Dorsolateral prefrontal cortex (tissue), 122 donors: ENCODE measurements at places on chromosomes 6 and 20. TPM values are rescaled to one million over a fixed set of nuclear protein-coding genes. Genes with fewer than 3 reads are reported as not detected.

DNA sequence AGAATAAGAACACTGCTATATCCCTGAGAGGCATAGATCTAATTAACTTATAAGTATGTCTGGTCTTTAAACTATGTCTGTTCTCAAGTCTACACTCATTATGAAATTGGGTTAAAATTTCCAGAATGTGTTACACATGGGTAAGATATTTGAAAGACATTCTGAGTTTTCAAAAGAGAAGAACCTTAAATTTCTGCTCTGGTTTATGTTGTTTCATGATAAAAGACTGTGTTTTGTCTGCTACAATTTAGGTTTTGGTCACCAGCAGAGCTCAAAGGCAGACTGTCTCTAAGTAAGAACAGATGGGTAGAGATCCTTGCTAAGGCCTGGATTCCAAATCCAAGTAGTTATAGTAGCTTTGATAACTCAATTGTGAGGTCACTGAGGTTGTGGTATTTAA is 6.0 kb downstream of the STMND1 start:
- no peak for DNase-seq

DNA sequence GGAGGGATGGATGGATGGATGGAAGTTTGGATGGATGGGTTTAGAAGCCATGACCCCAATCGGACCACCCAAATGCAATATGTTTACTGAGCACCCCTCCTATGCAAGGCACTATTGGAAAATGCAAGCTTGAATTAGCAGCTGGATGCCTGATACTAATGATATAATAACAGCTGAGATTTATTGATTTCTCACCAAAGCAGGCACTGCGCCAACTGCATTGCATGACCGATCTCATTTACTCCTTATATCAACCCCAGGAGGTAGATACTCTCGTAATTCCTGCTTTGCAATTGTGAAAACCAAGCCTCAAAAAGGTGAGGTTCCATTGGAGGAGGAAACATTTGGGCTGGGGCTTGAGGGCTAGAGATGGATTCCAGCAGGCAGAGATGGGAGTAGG is 89.7 kb downstream of the KCNB1 start:
- DNase-seq = no peak

GINM1 gene
- 42.8 TPM for total RNA-seq

DNA sequence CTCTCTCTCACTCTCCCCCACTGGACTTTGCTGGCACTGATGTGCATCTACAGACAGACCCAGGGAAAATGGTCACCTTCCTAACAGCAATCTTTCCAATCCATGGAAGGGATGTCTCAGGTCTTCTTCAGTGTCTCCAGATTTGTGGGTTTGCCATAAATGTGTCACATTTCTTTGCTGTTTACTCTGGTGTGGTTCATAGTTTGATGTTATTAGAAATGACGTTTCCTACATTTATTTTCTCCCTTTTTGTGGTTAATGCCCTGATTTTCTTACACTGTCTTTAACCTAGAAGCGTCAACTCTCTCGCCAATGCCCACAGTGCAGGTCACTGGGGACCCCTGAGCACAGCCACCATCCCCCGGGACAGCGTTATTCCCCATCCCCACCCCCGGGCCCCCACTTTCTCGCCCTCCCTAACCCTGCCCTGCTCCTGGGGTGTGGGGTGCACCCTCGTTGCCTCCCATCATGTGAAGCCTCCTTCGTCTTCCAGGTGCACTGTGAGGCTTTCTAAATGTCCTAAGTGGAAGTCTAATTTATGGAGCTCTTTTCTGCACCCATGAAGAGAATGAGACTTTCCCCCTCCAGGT is 86.5 kb downstream of the YTHDF1 start:
- DNase-seq = no peak

DNA sequence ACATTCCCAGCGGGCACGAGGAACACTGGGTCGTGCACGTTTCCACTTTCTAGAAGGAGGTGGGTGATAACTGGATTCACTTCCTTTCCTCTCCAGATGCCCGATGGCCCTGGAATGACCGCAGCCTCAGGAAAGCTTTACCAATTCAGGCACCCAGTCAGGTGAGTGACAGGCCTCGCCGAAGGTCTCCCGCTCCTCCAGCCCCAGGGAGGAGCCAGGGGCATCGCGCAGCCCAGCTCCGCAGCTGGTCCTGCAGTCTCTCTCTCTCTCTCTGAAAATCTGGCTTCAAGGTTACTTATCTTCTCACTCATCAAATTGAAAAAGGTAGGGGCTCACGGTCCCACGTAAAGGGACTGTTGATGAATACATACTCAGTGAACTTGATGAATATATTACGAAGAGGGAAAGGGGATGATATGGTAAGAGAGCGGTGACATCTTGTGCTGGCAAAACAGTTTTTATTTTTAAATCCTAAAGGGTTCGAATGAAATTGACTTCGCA is 891 bp downstream of the RIPPLY2 start:
- no peak for DNase-seq

DNA sequence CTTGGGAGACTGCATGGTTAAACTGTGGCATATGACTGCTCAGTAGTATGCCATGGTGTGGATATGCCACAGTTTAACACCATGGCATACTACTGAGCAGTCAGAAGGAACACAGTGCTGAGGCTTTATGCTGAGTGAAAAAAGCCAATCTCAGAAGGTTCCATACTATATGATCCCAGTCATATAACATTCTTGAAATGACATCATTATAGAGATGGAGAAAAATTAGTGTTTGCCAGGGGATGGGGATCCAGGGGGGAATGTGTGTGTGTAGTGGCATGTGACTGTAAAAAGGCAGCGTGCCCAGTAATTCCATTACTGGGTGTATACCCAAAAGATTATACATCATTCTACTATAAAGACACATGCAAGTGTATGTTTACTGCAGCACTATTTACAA is 85.8 kb downstream of the FOXF2 start:
- DNase-seq = no peak

WFDC5 gene
- not detected for total RNA-seq

GRCh38 chr6:43665376-43665775 is 20.5 kb downstream of the RSPH9 start:
- no peak for DNase-seq
